ENCODE measurements at places on chromosomes 5 and 9.

DNA sequence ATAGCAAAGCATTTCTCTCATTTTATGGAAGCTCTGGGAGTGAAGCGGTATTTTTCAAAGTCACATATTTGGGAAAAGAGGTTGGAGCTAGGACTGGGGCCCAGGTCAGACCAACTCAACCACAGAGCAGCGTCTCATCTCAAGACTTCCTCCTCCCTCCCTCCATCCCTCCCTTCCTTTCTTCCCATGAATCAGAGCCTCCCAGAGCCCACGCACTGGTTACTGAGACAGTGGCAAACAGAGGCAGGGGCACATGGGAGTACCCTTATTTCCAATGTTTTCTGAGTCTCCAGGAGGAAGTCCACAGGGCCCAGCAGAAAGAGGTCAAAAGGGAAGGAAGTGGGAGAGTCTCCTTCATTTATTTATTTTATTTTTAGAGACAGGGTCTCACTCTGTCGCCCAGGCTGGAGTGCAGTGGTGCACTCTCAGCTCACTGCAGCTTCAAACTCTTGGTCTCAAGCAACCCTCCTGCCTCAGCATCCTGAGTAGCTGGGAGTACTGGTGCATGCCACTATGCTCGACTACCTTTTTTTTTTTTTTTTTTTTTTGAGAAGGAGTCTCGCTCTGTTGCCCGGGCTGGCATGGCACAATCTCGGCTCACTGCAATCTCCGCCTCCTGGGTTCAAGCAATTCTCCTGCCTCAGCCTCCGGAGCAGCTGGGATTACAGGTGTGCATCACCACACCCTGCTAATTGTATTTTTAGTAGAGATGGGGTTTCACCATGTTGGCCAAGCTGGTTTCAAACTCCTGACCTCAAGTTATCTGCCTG lies 52.5 kb upstream of the CDKN2AIPNL start:
- DNase-seq: no peak

DNA sequence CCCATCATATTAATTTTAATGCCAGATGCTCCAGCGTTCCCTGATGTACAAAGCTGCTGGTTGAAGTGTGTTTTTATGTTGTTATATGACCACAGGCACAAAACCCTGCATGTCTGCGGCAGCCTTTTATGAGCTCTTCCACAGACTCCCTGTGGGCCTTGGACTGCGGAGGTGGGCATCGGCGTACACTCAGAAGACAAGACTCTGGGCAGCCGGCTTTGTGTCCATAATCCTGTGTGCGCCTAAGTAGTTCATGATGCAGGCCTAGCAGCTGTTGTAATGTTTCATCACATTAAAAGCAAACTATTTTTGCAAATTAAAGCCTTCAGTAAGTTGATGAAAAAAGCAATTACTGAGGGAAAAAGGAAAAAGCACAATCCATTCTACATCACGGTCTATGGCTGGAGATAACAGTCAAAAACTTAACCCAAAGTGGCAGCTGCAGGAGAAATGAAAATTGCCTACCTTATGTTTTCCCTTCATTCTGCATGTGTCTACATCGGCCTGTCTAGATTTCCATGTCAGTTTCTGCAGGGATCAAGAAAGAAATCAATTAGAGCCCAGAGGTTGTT lies 78.8 kb downstream of the SEMA6A start:
- no peak for DNase-seq

- DNase-seq: no peak
Measured at GRCh38 chr5:132269635-132270334, 12.3 kb downstream of the PDLIM4 start.

- no peak for DNase-seq
Measured at GRCh38 chr9:126411225-126411947, 84.8 kb downstream of the MVB12B start.

GRCh38 chr5:125012727-125013451 lies 266.4 kb upstream of the ZNF608 start:
- no peak for DNase-seq

GRCh38 chr9:131237931-131238401 lies 38.3 kb downstream of the FAM78A start:
- DNase-seq: peak; percentile 91

DNA sequence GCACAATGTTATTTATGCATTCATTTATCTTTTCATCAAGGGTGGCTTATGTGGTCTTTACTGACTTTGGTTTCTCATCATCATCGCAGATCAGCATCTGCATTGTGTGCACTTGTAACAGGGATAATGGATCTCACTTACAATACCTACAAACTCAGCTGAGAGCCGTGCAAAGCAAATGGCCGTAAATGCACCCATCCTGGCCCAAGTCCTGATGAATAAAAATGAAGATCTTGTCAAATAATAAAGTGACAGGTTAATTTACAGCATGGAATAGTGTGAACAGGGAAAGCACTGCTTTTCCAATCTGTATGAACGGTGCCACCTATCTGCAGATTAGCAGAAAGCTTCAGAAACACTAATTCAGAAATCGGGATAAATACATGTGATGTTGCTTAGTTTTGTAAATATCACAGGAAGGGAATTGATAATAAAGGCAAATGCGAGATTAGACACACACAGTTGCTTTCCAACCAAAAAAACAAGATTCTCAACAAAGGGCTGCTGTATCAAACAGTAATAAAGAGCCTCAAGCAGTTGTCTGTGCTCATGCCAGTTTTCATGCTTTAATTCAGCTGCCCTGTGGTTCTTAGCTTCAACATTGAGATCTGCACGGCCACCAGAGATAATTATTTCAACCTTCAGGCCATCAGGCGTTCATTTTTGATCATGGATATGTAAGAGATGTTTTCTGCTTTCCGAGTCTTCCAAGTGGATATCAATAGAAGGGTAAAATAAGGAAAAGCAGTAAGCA lies 153.4 kb upstream of the POU5F2 start:
- no peak for DNase-seq

DNA sequence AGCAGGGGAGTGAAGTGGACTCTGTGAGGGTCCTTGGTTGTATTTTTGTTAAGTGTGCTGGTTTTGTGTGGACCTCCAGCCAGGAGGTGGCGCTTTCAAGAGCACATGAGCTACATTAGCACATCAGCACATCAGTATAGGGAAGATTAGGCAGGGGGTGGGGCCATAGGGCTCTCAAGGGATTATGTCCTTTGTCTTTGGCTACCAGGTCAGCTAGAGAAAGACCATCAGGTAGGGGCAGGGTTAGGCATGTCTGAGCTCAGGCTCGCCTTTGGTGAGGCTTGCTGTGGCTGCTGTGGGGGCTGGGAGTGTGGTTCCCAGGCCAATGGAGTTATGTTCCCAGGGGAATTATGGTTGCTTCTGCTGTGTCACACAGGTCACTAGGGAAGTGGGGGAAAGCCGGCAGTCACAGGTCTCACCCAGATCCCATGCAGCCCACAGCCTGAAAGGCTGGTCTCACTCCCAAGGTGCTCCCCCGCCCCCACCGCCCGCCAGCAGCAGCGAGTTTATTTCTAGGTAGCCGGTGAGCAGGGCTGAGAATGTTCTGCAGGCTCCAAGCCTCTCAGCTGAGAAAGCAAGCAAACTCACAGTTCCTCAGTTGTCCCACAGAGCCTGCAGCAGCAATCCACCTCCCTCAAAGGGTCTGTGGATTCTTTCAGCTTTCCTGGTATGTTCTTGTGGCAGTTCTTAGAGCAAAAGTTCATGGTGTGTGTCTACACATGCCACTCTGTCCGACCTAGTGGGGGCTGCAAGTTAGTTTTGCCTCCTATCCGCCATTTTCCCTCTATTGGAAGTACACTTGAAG lies 13.7 kb downstream of the OR1J1 start:
- DNase-seq: no peak

DNA sequence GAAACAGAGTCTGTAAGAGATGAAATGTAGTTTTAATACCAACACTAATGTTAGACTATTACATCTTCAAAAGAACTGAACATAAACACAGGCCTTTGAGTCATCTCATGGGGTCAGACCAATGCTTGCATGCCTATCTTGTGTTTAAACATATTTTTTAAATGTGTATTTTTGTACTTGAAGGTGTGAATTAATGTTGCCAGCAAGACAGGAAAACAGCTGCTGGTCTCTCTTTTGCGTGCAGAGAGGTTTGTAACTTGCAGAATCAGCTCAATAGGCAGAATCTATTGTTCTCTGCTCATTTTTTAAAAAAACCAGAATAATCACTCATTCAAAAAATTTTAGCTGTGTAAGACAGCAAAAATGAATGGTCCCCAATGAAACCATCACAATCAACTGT lies 180.2 kb downstream of the ALDH1A1 start:
- no peak for DNase-seq

GRCh38 chr5:24280215-24280614 lies 364.6 kb downstream of the CDH10 start:
- DNase-seq: no peak

GRCh38 chr9:35267710-35268109 lies 105.9 kb downstream of the UNC13B start:
- no peak for DNase-seq

DNA sequence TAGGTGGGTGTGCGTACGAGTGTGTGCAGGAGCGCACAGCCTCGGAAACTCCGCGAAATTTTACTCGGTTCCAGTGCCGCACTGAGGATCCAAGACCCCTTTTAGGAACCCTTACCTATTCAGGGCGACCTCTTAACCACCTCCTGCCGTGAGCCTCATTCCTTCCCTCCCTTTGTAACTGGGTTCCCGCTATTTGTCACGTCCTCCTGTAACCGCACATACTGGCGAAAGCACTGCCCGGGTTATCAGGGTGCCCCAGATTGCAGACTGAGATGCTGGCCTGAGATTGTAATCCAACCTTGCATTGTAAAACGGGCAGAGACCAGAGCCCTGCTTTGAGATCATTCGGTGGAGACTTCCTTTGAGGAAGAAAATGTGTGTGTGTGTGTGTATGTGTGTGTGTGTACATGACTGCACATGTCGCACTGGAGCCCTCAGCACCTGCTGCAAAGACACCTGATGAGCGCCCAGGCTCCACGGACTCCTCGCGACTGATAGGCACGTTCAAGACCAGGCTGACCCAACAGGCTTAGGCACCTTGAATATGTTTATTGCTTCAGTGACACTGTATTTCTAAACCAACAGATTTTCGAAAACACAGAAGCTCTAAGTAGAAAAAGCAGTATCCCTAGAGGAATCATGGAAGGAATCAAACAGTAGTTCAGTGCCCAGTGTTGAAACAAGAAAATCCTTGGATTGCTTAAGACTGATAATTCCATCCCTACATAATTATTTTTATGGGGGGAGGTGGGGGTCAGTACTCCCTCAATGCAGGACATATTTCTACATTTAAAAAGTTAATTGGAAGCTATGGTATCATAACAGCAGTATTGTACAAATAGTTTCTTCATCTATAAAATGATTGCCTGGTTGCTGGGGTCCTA lies 86.5 kb upstream of the TNFAIP8 start:
- DNase-seq: no peak

DNA sequence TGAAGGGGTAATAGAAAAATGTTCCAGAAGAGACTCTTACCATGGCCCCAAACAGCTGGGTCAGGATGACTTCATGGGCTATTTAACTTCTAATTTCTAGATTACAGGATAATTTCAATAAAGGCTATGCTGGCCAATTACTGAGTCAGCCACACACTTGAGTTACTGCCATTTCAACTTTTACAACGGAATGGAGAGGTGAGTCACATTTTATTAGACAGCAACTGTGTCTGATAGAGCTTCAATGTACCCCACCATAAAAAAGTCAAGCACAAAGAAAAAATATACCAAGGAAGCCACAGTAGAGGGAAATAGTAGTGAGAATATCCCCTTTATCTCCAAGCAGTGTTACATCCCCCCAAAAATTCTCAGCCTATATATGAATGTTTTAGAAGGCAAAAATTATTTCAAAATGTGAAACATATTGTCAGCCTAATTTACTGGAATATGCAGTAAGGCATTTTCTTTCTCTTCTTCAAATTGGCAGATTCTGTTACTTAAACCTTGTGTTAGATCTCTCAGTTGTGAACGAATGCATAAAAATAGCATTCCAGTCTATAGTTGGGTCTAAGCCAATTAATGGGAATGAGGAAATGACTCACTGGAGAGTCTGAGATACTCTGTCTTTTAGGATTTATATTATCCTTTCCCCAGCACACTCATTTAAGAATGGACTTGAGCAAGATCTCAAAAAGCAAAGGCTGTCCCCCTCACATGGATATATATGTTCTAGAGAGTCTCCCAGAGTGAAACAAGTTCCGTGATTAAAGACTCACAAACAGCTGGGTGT lies 47.1 kb upstream of the RAI14 start:
- DNase-seq: no peak

DNA sequence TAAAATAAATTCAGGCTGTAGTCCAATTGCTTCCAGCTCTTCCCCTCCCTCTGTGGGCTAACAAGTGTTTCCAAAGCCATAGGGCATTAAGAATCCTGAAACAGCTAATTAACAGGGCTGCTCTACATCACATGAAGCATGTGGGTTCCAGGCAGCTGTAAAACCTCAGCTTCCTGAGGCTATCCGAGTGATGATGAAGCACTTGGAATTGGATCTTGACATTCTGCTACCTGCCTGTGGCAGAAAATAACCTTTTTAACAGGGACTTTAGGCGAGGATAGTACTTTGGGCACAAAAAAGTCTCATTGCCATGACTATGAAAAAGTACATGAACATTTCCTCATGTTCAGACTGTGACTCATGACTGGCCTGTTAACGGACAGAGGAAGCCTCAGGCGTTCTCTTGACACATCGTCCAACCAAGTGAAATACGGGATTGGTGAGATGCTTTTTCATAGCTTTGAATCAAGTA lies 107.2 kb downstream of the PDE4D start:
- DNase-seq: no peak

DNA sequence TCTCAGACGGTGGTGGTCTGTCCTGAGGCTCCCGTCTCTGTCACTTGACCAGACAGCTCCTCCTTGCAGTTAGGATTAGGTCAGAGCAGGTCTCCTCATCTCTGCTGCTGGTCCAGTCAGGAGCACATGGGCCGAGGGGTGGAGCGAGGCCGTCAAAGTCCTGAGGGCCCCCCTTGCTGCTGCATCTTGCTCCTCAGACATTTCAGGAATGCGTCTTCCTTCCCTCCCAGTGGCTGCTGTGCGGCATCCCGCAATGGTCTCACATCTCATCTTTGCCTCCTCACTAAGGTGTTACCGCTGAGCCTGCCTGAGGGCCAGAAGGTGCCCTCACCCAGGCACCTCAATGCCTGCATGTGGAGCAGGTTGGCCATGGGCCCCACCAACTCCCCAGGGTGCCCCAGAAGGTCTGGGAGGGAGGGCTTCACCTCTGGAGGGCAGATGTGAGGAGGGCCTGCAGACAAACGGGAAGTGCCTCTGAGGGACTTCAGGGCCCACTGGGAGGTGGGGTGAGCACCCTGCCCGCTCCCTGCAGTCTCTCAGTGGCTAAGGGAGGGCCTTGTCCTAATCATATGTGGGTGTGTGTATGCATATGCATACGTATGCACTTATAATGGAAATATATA lies 137.7 kb upstream of the LMX1B start:
- DNase-seq: no peak
